A549 (cell line): ENCODE measurements at places on chromosomes 16 and 17. TPM values are rescaled to one million over a fixed set of nuclear protein-coding genes. Genes with fewer than 3 reads are reported as not detected.

GRCh38 chr17:77601054-77601979 is 357.2 kb upstream of the TNRC6C start:
- DNase-seq = no peak

DNA sequence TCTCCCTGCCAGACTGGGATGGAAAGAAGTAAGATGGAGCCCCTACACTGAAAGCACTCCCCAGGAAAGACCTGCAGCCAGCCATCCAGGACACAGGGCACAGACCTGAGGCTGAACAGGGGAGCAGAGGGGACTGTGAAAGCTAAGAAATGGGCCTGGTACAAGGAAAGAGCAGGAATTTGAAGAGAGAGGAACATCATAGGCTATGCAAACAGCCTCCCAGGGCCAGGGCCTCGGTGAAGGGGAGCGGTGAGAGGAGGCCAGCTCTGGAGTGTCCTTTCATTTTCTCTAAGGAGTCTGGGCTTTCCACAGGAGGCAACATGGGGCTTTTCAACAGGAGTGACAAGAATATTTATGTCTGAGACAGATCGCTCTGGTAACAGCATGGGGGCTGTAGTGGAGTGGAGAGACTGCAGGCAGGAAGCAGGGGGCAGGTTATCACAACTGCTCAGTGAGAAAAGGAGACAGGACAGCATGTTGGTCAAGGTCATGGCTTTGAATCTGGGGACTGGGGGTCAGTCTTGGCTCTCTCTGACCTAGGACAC is 50.1 kb downstream of the TOM1L2 start:
- no peak for DNase-seq

CIBAR2 gene
- 0.04 TPM in 1 of 3 replicates, not detected in the others for polyA plus RNA-seq

- DNase-seq = no peak
Observed at GRCh38 chr17:58484600-58484999, 3.6 kb downstream of the HSF5 start.

DNA sequence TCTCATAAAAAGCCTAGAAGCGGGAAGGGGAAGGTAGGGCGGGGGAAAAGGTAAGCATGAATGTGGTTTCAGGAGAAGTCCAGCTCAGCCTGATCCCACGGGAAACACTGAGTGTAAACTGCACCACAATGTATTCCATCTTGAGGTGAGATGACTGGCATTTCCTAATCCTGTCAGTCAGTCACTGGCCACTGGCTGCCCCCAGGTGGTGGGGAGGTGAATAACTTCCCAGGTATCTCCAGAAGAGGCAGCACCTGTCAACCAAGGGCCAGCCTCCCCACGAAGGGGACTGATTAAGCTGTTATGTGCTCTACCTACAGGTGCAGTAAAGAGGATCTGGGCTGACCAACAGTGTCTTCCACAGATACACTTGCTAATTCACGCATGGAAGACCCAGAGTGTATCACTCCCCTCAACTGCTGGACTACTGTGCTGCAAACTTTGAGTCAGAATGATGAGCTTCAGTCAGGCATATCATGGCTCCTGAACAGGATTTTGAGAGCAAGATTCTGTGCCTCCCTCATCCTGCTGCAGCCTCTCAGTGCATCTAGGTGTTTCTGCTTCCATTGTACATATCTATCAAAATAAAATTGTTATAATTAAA is 108.5 kb upstream of the CCL2 start:
- DNase-seq = peak; percentile 44
